ENCODE measurements at places on chromosomes 12 and 14.
A peak's percentile ranks its signal among the peaks of the same experiment; 100 is the strongest.

GRCh38 chr14:105418269-105419194 is 1.1 kb upstream of the MTA1 start:
- DNase-seq = no peak

GRCh38 chr14:90616881-90617280 is 199.3 kb downstream of the TTC7B start:
- DNase-seq = no peak

DNA sequence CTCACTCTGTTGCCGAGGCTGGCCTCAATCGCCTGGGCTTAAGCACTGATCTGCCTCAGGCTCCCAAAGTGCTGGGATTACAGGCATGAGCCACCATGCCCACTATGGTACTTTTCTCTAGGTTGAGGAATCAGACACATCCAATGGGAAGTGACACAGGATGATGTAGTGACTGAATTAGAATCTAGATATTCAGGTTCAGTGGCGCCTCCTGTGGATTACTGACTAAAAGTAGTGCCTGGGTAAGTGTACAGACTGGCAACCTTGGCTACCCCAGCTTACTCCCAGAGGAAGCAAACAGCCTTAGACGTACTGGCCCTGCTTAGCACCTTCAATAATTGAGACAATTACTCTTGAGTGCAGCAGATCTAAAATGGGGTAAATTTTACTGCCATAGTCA is 22.8 kb downstream of the GALNT8 start:
- no peak for DNase-seq

DNA sequence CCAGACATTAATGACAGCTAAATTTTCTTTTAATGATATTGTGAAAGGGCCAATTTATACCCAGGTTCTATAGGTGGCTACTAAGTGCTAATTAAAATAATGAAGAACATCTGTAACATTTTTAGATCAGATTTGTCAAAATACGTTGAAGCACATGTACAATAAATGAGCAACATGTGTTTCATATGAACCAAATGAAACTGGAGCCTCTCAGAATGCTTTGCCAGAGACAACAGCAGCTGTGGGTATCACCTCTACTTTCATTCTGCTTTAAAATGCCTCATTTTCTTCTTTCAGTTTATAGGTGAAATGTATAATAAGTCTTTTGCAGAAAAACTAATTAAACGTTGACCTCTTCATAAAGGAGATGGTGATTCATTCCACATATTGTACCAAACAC is 26.1 kb upstream of the MYF6 start:
- DNase-seq = no peak

DNA sequence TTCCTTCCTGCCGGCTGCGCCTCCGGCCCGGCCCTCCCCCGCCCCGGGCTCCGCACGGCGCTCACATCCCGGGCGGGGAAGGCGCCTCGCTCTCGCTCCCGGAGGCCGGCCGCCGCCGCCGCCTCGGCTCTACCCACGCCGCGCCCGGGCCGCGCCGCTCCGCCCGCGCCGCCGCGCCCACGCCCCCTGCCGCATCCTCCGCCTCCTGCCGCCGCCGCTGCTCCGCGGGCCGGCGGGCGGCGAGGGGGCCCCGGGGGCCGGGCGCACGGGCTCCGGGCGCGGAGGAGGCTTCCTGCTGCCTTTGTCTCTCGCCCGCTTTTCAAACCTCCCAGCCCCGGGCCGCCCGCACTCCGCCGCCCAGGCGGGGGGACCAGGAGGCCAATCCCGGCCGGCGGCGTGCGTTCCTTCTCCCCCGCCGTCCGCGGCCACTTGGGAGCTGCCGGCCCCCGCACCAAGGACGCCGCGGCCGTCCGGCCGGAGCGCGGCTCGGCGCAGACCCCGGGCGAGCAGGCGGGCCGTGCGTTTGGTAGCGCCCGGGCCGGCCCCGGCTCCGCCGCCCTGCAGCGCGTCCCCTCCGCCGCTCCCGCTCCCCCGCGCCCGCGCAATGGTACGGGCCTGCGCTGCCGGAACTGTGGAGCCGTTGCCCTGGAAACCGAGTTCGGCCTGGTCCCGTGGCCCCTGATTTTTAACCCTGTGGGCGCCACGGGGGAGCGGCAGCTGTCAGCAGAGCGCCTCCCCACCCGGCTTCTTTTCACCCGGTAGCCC is at the start of gene FBXL14:
Gene FBXL14, minus strand, starts transcription at position 321 of the 765 bp plus-strand sequence. CDS start 515 bp downstream, outside the sequence.
- peak; percentile 84 for DNase-seq

- no peak for DNase-seq
Observed at GRCh38 chr14:104935026-104935650, 10.5 kb downstream of the PLD4 start.

GRCh38 chr12:67107751-67108269 is 161.3 kb upstream of the CAND1 start:
- DNase-seq = no peak

GRCh38 chr12:77925536-77926108 is 94.9 kb downstream of the NAV3 start:
- DNase-seq = no peak

DNA sequence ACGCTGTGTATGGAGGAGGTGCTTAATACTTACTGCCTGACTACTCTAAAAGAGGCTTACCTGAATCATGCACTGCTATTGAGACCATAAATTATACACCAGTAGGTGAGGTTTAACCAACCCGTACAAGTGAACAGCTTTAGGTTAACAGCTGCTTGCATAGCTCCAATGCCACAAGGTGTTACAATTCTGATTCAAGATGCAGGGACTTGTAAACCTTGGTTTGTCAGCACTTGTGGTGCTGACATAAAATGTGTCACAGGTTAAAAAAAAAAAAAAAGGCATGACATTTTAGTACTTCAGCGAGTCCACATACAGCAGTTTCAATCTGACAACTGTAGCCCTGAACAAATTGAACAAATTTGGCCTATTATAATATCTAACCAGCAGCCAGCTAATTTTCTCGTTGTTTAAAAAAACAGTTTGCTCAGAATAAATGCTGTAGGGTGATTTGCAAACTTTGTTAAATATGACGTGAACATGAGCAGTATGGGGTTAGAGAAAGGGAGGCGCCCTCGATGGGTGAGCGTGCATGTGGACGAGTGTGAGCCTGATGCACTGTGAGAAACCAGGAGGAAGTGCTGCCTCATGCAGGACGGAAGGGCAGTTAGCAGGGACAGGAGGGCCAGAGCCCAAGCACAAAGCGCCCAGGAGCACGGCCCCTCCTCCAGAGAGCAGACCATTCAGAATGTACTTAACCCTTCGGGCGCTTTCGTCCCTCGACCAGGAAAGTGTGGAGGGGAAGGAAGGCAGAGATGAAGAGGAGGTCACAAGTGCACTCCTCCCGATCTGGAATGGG is 44.7 kb downstream of the TCHP start:
- no peak for DNase-seq

DNA sequence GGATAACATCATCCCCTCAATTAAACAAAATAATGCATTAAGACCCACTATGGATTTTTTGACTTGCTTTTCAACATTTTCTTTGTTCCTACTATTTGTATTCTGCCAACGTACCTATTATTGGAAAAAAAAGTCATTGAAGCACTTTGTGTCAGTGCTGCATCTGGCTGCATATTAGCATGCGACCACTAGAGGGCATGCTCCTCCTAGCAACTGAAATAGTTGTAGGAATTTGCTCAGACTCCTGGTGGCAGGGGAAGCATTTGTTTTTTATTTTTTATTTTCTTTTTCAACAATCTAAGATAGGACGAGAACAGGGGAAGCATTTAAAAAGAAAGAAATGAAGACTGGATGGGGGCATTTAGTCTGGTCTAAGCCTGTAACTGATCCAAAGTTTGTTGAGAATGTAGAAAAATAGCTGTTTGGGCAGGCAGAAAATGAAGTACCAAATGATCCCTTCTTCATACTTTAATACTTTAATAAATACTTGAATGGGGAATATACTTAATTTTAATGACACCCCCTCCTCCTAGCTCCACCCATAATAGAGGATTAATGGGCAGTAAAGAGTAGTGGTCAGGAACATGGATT is 14.5 kb upstream of the CLEC4A start:
- DNase-seq = peak; percentile 60

DNA sequence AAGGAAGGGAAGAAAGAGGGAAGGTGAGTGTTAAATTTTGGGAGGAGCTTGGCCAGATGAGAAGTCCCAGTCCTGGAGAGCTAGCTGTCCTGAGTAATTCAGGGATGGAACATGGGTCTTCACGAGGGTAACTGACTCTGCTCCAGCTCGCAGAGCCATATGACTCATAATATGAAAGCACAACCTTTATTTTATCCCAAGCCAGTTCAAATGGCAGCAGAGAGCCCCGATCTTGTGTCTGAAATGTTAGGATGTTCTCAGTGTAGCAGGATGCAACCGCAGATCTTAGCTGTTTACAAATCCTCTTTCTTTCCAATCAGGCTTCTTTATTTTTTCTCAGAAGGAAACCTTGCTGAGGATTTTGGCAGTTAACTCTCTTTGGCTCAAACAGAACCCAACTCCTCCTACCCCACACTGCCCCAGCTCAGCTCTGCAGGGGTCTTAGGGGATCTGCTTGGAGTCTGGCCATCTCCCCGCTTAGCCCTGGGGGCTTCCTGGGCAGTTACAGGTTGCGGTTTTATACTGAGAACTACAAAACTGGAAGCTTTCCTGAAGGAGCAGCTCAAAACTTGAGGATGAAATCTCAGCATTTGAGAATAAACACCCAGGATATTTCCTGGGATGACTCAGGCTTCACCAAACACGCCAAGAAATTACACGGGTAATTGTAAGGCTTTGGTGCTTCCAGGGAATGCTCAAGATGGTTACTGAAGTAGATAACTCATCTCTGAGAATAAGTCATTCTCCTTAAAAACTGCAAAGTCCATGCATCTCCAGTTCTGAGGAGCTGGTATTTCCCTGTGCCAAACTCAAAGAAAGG is 92.5 kb downstream of the VCPKMT start:
- no peak for DNase-seq

DNA sequence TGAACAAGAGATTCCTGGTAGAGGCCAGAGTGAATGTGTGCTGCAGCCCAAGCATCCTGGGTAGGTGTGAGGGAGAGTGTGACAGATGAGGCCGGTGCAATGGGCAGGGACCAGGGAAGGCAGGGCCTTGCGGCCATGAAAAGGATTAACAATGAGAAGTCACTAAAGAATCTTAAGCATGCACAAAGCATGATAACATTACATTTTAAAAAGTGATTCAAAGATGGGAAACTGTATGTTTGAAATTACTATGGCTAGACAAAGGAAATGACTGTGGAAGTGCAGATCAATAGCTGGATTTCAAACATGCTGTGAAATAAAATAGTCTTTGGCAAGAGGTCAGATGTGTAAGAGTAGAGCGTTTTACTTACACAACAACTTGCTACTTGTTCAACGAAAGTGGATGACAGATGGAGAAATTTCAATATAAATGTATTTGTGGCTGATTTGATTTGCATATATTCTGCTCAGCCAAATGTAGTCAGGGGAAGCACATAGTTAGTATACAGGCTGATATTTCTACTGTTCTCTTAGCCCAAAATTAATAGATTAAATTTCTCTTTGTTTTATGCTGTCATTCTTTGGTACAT is 175.5 kb downstream of the CCDC59 start:
- no peak for DNase-seq

GRCh38 chr14:51094282-51094821 is 553 bp downstream of the TRIM9 start:
- DNase-seq = no peak

GRCh38 chr14:65287264-65288131 is 125.0 kb upstream of the FUT8 start:
- DNase-seq = peak; percentile 28

DNA sequence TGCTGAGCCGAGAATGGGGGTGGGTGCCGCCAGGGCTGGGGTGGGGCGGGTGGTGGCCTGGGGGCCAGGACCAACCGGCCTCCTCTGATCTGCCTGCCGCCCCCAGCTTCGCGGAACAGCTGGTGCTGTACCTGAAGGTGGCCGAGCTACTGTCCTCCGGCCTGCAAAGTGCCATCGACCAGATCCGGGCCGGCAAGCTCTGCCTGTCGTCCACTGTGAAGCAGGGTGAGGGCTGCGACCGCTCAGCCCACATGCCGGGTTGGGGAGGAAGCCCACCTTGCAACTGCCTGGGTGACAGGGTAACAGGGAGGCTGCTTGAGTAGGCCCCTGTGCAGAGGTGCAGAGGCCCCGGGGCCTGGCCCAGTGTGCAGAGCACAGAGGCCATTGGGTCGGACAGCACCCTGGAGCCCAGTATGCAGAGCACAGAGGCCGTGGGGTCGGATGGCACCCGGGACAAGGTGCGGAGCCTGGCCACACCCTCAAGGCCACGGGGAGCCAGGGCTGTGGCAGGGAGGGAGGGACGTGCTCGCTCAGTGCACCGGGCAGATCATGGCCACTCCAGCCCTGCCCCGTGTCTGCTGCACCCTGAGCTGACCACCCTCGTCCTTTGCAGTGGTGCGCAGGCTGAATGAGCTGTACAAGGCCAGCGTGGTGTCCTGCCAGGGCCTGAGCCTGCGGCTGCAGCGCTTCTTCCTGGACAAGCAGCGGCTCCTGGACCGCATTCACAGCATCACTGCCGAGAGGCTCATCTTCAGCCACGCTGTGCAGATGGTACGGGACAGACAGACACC is 9.5 kb upstream of the PUS1 start:
- DNase-seq = no peak

DNA sequence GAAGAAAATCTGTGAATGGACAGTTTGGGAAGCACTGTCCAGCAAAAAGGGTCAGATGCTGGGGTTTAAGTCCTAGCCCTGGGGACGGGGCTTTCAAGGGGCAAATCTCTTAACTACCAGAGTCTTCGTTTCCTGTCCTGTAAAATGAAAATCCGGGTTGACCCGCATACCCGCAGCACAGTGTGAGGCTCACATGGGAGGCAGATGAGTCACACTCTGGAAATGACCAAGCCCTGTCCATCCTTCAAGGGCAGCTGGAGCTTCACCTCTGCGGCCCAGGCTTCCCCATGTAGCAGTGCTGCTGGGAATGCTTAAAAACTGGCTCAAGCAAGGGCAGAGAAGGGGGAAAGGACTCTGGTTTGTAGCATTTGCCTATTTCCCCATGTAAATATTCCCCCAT is 19.0 kb downstream of the FAM181A start:
- no peak for DNase-seq

DNA sequence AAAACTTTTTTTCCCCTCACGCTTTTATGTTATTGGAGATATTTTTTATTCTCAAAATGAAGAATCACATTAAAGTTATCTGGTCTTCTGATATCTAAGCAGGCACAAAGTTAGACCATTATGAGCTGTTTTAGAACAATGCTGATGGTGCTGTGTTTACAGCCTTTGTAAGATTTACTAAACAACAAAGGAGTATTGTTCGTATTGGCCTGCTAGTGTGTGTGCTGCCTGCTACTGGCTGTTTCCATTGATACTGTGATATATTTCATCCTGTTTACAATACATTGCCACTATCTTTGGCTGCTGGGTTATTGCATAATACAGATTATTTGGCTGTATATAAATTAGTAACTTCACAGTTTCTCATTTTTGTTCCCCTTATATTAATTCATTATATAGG is 220.8 kb downstream of the ITPR2 start:
- no peak for DNase-seq

- peak; percentile 30 for DNase-seq
Observed at GRCh38 chr14:49971156-49972130, 78.6 kb downstream of the ARF6 start.

GRCh38 chr14:103334644-103335622 is 896 bp downstream of the EIF5 start:
- peak; percentile 76 for DNase-seq

GRCh38 chr14:47103771-47104170 is 452.2 kb upstream of the RPL10L start:
- DNase-seq = no peak

- no peak for DNase-seq
Observed at GRCh38 chr12:93852173-93852591, 175.0 kb downstream of the CRADD start.

- DNase-seq = no peak
Observed at GRCh38 chr14:22901799-22902198, 17.1 kb downstream of the RBM23 start.

GRCh38 chr12:34603382-34604035 is 581.2 kb downstream of the ALG10 start:
- DNase-seq = no peak

GRCh38 chr12:53505555-53506449 is 1.5 kb downstream of the NPFF start:
- DNase-seq = no peak

Measured in activated CD4-positive, alpha-beta T cell treated with anti-CD3 and anti-CD28 coated beads for 1 hour (primary cell).